CD4-positive, alpha-beta T cell treated with Interleukin-2 at 100 ng/mL for 4 hours (primary cell): ENCODE measurements at places on chromosomes 6 and 20.

DNA sequence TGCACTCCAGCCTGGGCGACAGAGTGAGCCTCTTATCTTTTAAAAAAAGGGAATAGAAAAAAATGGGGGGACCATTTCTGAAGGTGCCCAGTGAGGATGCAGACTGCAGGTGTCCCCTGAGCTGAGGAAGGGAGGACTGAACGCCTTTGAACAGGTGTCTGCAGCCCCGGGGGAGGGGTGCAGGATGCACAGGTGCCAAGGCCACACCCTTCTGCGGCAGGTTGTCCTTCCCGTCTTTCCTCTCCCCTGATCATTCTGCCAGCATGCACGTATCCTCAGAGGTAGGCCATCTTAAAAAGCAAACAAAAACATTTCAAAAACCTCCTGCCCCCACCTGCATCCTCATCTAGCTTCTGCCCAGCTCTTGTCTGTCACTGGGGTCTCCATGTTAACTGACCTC is 101.3 kb downstream of the MTHFD1L start:
- DNase-seq, result no peak

GRCh38 chr6:1971612-1972011 is 273.8 kb downstream of the GMDS start:
- no peak for DNase-seq

GRCh38 chr6:93970684-93971083 is 551.3 kb upstream of the EPHA7 start:
- no peak for DNase-seq

DNA sequence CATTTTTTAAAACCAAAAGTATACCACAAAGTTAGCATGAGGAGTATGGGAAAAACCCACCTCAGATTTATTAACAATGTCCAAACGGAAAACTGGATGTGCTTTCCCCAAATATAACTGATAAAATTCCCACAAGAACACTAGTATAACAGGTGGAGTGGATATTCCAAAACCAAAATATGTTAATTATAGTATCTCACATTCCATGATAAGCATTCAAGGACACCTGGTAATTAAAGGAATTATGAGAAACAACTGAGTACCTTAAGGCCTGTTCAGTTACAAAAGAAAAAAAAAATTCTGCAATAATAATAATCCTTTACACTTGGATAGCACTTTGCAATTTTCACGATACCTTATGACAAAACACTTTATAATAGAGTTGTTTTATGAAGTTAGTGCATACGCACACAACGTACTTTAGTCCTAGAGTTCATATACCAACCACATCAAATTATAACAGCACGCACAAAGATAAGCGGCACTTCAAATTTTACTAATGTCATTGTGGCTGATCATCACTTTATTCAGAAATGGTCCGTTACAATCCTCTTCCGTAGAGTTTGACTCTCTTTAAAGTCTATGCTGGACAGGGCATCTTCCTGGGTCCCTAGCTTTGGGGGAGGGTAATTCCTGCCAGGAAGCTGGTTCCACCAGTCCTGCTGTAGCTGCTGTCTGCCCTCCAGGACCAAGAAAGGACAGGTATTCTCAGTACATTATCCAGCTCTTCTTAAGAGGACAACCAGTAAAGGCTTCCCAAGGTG is 1.7 kb downstream of the CDK19 start:
- no peak for DNase-seq

DNA sequence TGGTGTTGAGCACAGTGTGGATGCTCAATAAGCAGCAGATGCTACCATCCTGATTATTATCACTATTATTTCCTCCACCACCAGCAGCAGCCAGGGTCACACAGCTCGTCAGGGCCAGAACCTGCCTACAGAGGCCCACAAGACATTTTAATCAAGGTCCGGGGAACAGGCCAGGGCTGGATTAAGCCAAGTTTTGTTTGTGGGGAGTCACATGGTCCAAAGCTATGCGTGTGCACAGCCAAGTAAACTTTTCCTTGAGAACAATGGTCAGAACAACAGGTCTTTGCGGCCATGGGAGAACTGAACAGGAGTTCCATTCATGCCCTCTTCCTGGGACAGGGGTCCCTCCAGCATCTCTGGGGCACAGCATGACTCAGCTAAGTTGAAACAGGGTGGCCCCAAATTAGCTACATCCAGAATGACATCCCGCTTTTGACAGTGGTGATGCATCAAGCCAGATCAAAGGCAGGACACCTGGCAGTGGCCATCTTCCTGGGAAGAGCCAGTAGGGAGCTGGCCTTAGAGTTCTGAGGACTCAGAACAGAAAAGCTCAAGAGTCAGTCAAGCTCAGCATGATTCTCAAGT is 11.7 kb downstream of the SNTA1 start:
- DNase-seq, result no peak

DNA sequence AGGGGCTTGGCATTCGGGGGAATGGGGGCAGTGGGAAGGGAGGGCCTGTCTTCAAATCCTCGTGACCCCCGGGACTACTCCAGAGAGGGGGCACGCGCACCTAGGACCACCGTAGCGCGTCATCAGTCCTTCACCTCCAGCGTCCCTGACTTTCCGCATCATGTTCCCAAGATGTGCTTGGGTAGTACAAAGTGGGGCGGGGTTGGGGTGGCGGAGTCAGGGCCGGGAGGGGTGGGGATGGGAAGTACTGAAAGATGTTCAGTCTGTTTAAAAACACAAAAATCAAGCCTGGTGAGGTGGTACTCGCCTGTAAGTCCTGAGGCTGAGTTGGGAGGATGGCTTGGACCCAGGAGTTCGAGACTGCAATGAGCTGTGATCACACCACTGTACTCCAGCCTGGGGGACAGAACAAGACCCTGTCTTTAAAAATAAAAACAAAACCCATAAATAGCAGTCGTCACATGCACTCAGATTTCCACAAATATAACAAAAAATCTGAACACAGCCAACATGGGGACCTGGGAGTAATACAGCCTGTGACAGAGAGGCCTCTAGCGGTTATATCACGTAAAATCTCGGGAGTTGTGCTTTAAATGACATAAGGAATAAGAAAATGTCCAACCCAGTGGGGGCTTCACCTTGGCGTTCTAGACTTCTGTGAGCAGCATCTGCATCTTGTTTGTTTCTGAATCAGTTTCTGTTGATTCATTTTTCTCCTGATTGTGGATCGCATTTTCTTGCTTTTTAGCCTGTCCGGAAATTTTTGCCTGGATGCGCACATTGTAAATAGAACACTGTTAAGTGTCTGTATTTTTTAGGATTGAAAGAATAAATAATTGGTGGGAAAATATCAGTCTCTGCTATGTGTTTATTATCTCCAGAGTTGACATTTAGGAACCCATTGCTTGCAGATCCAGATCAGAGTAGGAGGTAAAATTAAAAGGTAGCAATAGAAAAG is 698 bp upstream of the LRP11 start:
- DNase-seq, result peak; percentile 62

DNA sequence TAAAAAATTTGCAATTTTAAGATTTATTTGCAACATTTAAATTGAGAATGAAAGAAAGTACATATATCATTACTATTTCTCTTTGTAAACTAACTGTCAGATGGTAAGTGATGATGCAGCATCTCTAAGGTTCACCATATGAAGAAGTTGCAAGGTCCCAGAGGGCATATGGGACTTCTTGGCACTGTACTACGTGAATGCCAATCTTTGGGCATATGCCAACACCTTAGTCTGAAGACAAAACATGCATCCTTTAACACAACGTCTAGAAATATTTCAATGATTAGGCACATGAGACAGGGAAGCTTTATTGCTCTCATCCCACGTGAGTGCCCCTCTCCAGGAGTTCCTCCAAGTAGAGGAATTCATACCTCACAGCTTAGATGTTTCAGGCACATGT is 66.8 kb downstream of the CDK19 start:
- DNase-seq, result no peak
